Neural crest cell (in vitro differentiated cells): ENCODE measurements at places on chromosomes 2 and 18. TPM values are rescaled to one million over a fixed set of nuclear protein-coding genes. Genes with fewer than 3 reads are reported as not detected.

The C2orf72 gene
- 3.0 and 3.3 TPM in 2 replicates for total RNA-seq

DNA sequence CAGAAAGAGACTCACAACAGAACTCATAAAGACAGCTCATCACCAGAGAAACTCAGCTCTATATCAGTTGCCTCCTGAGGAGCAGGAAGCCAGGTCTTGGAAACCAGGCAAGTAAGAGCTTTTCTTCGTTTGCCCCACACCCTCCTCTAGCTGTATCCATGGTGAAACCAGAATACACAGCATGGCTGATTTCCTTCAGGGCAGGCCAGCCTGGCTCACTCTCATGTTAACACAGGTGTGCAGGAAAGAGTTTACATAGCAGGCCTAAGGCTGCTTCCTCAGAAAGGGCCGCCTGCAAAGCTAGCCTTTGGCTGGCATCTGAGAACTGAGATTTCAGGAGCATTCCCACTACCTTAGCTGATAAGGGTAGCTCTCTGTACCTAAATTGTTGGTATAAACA lies 65.7 kb downstream of the KLHL14 start:
- no peaks in the 10 kb centered on the region for H3K27me3 ChIP-seq
- no peak overlapping the region for H3K27ac ChIP-seq
- DNase-seq, result no peak
- no peaks in the 10 kb centered on the region for H3K4me1 ChIP-seq
- H3K36me3 ChIP-seq, result no peaks in the 10 kb centered on the region

The KHK gene
- total RNA-seq, result 10.0 and 10.6 TPM in 2 replicates

GRCh38 chr18:54766634-54767033 lies 61.6 kb upstream of the RAB27B start:
- H3K4me1 ChIP-seq, result no peaks in the 10 kb centered on the region
- H3K27ac ChIP-seq, result no peak overlapping the region
- H3K4me3 ChIP-seq, result no peak overlapping the region
- H3K27me3 ChIP-seq, result peaks cover 5% of the 10 kb centered on the region
- no peaks in the 10 kb centered on the region for H3K36me3 ChIP-seq

GRCh38 chr2:85318222-85319074 lies 9.3 kb downstream of the TGOLN2 start:
- no peak for DNase-seq
- H3K4me3 ChIP-seq, result peak overlapping the region; percentile 9
- H3K27me3 ChIP-seq, result no peaks in the 10 kb centered on the region
- H3K4me1 ChIP-seq, result peaks cover 9% of the 10 kb centered on the region

The EIF2AK3 gene
- total RNA-seq, result 14.1 and 15.2 TPM in 2 replicates

DNA sequence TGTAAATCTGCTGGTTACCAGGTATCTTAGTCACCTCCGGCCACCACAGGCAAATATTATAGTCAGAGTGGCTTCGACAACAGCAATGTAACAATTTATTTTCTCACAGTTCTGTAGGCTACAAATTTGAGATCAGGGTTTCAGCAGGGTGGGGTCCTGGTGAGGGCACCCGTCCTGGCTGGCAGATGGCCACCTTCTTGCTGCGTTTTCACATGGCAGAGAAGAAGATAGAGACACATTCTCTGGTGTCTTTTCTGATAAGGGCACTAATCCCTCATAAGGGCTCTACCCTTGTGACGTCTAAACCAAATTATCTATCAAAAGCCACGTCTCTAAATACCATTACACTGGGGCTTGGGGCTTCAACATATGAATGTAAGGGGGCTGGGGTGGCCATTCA lies 843.2 kb upstream of the FANCL start:
- DNase-seq, result no peak
- no peaks in the 10 kb centered on the region for H3K27me3 ChIP-seq
- no peaks in the 10 kb centered on the region for H3K36me3 ChIP-seq
- no peak overlapping the region for H3K4me3 ChIP-seq
